ENCODE measurements at places on chromosomes 12 and 14.

GRCh38 chr12:32116897-32117296 lies 10.2 kb downstream of the BICD1 start:
- DNase-seq: no peak

DNA sequence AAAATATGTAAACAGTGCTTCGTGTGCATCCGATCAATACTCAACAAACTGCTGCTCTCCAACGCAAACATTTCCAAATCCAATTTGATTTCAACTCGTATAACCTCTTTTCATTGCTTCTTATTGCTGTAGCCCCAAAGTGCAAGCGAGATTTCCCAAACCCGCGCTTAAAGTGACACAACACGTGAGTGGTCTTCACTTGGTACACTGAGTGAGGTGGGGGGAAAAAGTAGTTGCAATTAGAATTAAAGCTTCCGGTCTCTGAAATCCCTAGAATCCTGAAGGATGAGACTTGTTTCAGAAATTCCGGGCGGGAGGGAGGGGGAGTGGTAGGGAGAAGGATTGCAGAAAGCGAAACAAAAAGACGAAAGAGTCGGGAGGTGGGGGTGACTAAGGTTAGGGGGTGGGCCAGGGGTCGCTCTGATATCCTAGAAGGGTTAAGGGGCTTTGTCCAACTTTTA lies 387.5 kb downstream of the BCAT1 start:
- no peak for DNase-seq

DNA sequence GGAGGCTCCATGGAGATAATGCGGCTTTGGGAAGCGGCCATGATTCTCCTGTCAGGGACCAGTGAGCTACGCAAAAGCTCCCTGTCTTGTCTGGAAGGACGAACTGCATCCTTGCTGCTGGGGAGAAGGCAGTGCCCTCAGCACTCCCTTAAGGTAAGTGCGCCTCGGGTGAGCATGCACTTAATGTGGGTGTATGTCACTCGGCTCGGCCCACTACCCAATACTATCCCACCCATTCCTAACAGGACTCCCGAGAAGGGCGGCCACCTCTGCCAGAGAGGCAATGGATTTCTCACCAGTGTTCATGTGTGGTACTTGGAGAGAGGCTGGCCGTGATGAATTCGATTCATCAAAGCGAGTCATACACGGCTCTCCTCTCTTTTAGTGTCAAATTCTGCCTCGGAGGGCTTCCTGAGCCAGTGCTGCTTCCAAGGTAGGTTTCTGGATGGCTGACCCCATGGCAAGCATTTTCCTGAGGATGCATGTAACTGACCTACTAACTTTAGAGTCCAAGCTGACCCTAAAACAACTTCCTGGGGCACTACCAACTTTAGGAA lies 151.7 kb upstream of the RTL1 start:
- DNase-seq: no peak

DNA sequence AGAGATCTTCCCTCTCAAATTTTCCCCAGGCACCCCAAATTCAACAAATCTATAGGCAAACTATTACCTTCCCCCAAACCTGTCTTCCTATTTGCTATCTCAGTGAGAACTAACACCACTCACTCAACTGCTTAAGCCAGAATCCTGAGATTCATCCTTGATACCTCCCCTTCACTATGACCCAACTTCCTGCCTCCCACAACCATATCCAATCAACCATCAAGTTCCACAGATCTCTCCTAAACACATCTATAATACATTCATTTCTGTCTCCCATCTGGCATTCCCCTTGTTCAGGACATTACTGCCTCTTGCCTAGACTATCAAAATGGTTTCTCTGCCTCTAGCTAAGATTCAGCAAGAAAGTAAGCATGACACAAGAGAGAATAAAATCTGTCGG lies 21.3 kb downstream of the YAF2 start:
- no peak for DNase-seq

DNA sequence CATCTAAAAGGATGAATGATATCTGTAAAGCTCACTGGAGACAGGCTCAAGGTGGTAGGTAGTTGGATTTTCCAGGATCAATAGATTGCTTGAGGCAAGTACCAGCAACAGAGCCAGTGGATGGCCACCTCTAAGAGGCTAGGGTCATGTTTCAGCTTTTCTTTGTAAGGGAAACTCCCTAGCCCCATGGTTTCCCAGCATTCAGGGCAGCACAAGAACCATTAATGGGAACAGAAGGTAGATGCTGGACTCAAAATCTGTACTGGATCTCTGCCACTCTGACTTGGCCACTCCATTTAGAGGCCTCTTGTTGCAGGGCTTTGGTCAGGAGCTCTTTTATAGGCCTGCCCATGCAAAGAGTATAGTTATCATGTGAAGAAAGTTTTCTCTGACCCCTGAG lies 76.1 kb upstream of the DYRK2 start:
- no peak for DNase-seq

GRCh38 chr12:402029-402389 lies 565 bp downstream of the CCDC77 start:
- no peak for DNase-seq

- DNase-seq: no peak
These were observed 428.1 kb downstream of the NRXN3 start for GRCh38 chr14:78598046-78598920.

GRCh38 chr12:77485961-77486854 lies 344.5 kb upstream of the NAV3 start:
- no peak for DNase-seq

DNA sequence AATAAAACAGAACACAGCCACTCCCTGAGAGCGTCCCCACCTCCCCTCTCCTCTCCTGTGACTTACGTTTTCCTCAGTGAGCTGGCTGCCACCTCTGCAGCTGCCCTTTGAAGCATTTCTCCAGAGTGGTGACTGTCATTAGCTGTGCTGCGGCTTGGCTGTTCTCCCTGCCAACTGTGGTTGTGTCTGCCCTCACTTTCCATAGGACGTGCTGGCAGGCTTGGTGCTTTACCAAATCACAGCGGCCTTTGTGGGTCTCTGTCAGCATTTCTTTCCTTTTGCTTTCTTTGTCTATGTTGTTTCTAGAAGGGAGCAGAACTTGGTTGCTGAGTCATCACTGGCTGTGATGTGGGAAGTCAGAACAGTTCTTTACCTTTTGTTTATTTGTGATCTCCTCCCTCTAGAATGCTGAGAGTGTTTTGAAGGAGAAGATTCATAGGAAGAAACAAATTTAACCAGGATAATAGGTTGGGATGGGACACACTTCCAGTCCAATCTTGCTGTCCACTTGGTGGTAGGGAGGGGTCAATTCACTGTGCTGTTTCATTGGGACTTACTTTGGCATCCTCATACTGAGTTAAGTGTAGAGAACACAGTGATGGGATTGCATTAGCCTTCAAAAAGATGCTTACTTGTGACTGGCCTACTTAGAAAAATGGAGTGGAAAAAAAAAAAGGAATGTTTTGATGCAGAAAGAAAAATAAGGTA lies 88.2 kb downstream of the TMX1 start:
- no peak for DNase-seq

DNA sequence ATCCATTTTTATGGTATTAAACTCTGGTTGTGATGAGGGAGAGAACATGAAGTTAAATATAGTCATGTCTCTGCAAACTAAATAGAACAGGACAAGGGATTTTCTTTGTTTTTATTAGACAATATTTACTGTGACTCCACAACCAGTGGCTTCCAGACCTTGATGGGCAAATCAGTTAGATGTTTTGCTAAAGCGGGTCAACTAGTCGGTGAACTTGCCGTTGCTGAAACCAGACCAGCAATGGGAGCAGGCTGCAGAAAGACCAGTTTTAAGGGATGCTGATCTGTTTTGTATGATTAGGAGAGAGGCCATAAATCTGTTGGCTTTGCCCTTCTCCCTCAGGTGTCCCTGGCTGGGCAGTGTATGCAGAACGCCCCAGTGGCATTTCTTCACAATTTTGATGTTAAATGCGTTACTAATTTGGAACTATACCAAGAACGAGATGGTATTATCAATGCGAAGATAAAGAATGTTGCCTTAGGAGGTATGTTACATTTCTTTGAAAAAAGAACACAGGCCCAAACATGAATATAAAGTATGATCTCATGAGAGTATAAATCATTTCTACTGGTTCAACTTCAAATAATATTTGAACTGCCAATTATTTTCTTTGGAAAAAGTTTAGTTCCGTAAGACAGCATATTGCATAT lies 19.4 kb downstream of the TCTN2 start:
- DNase-seq: no peak

DNA sequence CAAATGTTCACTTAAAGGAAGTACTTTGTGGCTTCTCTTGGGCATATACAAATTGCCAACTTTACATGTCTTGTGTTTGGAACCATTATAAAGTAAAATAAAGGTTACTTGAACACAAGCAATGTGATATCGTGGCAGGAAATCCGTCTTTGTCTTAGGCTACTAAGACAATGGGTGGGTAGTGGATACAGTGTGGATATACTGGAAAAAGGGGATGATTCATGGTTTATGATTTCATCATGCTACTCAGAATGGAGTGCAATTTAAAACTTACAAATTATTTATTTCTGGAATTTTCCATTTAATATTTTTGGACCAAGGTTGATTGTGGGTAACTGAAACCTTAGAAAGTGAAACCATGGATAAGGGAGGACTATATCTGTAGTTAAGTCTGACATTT lies 48.4 kb downstream of the MYRFL start:
- no peak for DNase-seq

GRCh38 chr12:47722941-47723631 lies 2.2 kb downstream of the ENDOU start:
- no peak for DNase-seq

GRCh38 chr12:13405961-13406703 lies 209.6 kb downstream of the EMP1 start:
- no peak for DNase-seq

DNA sequence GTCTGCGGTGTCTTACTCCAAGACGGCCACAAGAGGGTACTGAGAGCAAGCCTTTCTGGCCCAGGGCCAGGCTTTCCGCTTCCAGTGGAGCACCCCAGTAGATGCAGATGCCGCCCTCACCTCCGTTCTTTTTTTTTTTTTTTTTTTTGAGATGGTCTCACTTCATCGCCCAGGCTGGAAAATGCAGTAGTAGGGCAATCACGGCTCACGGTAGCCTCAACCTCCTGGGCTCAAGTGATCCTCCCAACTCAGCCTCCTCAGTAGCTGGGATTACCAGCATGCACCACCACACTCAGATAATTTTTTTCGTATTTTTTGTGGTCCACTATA lies 5.6 kb upstream of the LBHD2 start:
- DNase-seq: peak; percentile 69

DNA sequence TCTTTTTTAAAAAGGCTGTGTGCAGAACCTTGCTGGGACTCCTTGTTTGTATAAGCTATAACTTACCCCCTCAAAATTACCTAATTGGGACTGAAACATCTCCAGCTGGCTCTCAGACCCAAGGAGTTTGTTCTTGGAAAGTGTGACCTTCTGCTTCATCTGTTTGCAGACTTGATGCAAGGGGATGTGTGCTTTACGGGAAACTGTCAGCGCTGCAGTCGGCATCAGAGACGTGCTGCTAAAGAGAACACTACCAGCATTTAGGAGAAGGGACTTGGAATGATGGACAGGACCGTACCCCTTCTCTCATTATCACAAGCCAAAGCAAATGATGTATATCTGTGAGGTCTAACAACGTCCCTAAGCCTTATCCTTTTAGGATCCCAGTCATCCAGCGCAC lies 174.2 kb upstream of the PARP11 start:
- no peak for DNase-seq

DNA sequence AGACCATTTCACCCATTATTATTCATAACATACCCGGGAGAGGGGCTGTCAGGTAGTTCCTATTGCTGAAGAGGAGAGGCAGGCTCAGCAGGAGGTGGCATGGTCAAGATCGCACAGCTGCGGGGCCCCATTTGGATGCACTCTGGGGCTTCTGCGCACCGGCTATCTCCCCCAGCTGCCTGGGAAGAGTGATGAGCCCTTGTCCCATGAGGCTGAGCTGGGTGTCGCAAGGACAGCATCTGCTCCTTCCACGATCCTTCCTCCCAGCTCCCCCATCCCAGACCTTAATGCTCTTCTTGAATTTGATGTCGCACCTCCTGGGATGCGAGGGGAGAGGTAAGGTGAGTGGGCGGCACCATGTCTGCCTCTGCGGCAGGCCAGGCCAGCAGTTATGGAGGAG lies 62.6 kb downstream of the SLC24A4 start:
- DNase-seq: no peak

DNA sequence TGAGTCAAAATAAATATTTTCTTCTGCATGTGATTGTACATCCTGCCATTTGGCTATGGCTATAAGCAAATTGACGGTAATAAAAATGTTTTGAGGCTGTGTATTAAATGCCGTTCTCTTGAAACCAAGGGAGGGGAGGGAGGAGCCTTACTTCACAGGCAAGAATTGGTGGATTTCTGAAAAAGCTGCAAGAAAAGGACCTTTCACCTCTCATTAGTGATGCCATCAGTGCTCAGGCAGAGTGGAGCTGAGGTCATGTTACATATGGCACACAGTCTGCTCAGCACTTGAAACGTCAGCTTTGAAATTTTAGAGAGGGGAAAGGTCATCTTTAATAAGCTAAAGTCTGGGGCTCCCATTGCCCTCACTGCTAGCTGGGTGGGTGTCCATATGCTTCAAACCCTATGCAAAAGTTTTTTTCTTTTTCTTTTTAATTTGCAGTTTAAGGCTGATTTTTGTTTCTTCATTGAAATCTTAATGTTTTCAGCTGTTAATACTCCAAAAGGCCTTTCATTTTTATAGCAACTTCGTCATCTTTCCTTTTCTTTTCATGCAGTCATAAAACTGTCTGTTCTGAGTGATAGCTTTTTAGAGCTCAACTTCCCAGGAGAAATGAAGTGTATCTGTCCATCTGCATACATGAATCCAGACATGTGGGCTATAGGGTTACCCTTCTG lies 9.8 kb upstream of the SIX1 start:
- no peak for DNase-seq
